Kidney (tissue), 22 donors: ENCODE measurements at places on chromosomes 2 and 18. TPM values are rescaled to one million over a fixed set of nuclear protein-coding genes. Genes with fewer than 3 reads are reported as not detected.
A peak's percentile ranks its signal among the peaks of the same experiment; 100 is the strongest.

- no peak overlapping the region for H3K27ac ChIP-seq
- H3K4me3 ChIP-seq = no peak overlapping the region
- no peaks in the 10 kb centered on the region for H3K27me3 ChIP-seq
- no peaks in the 10 kb centered on the region for H3K36me3 ChIP-seq
Measured at GRCh38 chr2:100653449-100654035, 90.7 kb downstream of the PDCL3 start.

GRCh38 chr2:149487189-149487588 lies 100.4 kb downstream of the MMADHC start:
- no peak for DNase-seq
- no peaks in the 10 kb centered on the region for H3K4me1 ChIP-seq
- no peak overlapping the region for H3K27ac ChIP-seq
- H3K4me3 ChIP-seq = no peak overlapping the region
- no peaks in the 10 kb centered on the region for H3K27me3 ChIP-seq

DNA sequence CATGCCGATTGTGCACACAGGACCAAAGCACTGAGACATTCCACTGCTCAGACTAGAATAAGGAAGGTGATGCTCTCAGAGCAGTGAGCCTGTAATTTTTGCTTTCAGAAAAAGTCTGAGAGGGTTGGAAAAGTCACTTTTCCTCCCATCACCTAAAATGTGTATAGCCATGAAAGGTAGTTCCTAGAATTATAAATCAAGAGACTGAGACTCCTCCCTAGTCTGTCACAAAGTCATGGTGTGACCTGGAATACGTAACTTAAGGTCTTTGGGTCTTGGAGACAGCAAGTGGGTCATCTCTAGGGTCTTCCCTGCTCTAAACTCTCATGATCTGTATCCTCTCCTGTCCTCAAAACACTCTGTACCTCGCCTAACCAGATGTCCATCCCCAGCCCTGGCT lies 16.9 kb downstream of the ZNF521 start:
- no peaks in the 10 kb centered on the region for H3K4me1 ChIP-seq
- H3K4me3 ChIP-seq = no peak overlapping the region
- H3K36me3 ChIP-seq = no peaks in the 10 kb centered on the region
- no peaks in the 10 kb centered on the region for H3K27me3 ChIP-seq

The NLRC4 gene
- 2.3 TPM for total RNA-seq

The DYNAP gene
- not detected for total RNA-seq

DNA sequence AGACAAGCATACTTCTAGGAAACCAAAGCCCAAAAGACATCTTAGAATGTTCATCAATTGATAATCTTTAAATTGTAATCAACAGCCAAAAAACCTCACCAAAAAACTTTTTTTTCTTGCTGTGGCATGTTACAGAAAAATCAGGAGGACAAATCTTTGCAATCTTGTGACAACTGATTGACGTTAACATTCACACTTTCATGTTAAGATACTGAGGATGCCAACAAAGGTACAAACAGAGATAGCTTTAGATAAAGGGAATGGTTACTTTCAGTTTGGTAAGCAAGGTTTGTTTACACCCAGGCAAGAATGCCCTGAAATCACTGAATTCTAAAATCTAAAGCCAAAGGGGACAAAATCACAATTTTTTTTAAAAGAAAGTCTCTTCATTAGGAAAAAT lies 92.4 kb downstream of the ZAP70 start:
- no peaks in the 10 kb centered on the region for H3K27me3 ChIP-seq
- no peak overlapping the region for H3K27ac ChIP-seq
- H3K4me3 ChIP-seq = no peak overlapping the region
- H3K4me1 ChIP-seq = no peaks in the 10 kb centered on the region

DNA sequence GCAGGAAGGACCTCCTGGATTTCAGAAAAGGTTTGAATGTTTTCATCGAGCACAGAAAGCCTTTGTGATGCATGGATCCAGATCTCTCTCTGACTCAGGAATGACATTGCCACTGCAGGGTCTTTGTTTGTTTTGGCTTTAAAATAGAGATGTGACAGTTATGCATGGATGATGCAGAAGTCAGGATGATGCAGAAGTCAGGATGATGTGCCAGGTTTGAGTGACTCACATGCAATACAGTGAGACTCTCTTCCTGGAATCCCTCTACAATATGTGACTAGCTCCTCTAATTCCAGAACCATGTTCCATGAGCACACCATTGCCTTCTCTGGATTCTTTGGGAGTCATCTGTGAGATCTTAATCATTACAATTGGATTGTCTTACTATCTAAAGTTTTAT lies 177.9 kb upstream of the RAB6C start:
- no peak for DNase-seq
- no peaks in the 10 kb centered on the region for H3K4me1 ChIP-seq
- H3K27me3 ChIP-seq = no peaks in the 10 kb centered on the region
- H3K27ac ChIP-seq = no peak overlapping the region

The REEP1 gene
- 4.3 TPM for total RNA-seq

DNA sequence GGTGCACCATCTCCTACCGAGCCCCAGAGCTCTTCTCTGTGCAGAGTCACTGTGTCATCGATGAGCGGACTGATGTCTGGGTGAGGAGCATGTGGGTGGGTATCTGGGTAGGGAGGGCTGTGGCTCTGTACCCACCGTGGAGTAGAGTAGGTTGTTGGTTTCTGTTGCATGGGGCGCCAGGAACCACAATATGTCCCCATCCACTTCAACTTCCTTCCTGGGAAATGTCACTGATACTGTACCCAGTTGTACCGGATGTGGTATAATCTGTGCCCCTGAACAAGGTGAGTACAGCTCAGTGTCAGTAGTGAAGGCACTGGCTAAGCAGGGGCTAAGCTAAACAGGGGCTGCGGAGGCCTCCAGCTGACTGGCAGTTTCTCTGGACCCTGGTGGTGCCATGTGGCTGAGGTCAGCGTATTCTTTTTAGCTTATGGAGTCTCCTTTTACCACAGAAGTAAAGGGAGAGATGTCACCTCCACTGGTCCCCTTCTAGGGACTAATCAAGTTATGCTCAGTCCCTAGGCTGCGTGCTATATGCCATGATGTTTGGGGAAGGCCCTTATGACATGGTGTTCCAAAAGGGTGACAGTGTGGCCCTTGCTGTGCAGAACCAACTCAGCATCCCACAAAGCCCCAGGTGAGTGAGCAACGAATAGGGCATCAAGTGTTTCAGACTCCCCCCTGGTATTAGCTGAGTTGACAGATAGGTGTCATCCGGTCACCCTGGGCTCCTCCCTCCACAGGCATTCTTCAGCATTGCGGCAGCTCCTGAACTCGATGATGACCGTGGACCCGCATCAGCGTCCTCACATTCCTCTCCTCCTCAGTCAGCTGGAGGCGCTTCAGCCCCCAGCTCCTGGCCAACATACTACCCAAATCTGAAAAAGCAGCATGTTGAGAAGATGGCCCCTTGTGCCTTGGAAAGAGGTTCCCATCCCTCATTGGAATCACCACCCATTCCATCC lies 2.7 kb downstream of the STK16 start:
- peak overlapping the region; percentile 68 for H3K27ac ChIP-seq
- H3K36me3 ChIP-seq = peaks cover 12% of the 10 kb centered on the region
- H3K4me3 ChIP-seq = no peak overlapping the region

- H3K36me3 ChIP-seq = no peaks in the 10 kb centered on the region
- no peak for DNase-seq
- no peak overlapping the region for H3K27ac ChIP-seq
- no peaks in the 10 kb centered on the region for H3K4me1 ChIP-seq
Measured at GRCh38 chr18:68520406-68521075, 194.4 kb downstream of the TMX3 start.

DNA sequence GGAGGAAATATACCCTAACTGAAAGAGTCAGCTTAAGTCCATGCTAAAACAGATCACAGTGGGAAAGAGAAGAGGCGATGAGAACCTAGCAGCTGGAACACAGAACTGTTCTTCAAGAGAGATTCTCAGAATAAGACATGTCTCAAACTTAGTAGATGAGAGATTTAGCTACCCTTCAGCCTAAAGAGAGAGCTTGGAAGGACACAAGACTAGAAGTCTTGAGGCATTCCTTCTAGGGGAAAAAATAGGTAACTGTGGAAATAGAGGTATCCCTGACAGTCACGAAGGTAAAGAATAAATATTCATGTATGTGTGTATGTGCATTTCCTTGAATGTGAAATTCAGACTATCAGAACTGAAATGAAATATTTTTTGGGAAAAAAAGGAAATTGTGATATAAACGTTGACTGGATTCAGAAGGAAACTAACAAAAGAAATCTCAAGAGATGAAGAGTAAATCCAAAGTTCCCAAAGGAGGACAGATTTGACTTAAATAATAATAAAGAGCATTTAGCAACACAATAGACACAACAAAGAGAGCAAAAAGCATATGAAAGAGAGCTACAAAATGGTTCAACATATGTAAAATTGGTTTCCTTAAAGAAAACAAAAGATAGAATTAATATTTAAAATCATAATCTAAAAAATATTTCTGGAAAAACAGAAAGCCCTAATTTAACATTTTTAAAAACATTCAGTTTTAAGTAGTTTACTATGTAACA lies 258.7 kb downstream of the LRP1B start:
- H3K4me1 ChIP-seq = no peaks in the 10 kb centered on the region
- H3K27me3 ChIP-seq = no peaks in the 10 kb centered on the region
- DNase-seq = no peak

GRCh38 chr2:173193925-173194324 lies 118.3 kb downstream of the MAP3K20 start:
- H3K27me3 ChIP-seq = no peaks in the 10 kb centered on the region
- no peak overlapping the region for H3K4me3 ChIP-seq
- H3K4me1 ChIP-seq = no peaks in the 10 kb centered on the region
- no peak overlapping the region for H3K27ac ChIP-seq
- DNase-seq = no peak

GRCh38 chr18:58865701-58866065 lies 1.0 kb downstream of the ZNF532 start:
- H3K27ac ChIP-seq = peak overlapping the region; percentile 35
- no peak for DNase-seq
- peaks cover 30% of the 10 kb centered on the region for H3K4me1 ChIP-seq
- no peak overlapping the region for H3K4me3 ChIP-seq
- H3K27me3 ChIP-seq = no peaks in the 10 kb centered on the region
- H3K36me3 ChIP-seq = peaks cover 11% of the 10 kb centered on the region

- H3K4me1 ChIP-seq = peaks cover 6% of the 10 kb centered on the region
- H3K36me3 ChIP-seq = no peaks in the 10 kb centered on the region
- H3K27ac ChIP-seq = no peak overlapping the region
- no peak for DNase-seq
- H3K27me3 ChIP-seq = no peaks in the 10 kb centered on the region
Measured at GRCh38 chr2:26754972-26755670, 9.0 kb upstream of the SLC35F6 start.

The SOWAHC gene
- total RNA-seq = 11.8 TPM

The ECEL1 gene
- total RNA-seq = 6.7 TPM

The TGFA gene
- 30.8 TPM for total RNA-seq

DNA sequence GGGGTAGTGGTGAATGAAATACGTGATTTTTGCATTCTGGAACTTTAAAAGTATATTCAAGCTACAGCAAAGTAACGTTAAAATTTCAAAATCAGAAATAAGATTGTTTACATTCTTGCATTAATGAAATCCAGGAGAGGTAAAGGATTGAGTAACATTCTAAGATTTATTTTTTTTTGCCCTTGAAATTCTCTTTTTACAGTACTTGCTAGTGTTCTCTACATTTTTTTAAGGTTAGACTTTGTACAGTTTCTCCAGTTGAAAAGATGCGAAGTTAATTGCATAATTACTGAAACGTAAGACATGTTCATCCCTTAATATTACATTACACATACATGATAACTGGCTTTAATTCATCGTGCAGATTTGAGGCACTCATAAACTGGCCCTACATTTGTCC lies 74.5 kb downstream of the ACTR3 start:
- no peaks in the 10 kb centered on the region for H3K36me3 ChIP-seq
- no peaks in the 10 kb centered on the region for H3K27me3 ChIP-seq
- no peak for DNase-seq

DNA sequence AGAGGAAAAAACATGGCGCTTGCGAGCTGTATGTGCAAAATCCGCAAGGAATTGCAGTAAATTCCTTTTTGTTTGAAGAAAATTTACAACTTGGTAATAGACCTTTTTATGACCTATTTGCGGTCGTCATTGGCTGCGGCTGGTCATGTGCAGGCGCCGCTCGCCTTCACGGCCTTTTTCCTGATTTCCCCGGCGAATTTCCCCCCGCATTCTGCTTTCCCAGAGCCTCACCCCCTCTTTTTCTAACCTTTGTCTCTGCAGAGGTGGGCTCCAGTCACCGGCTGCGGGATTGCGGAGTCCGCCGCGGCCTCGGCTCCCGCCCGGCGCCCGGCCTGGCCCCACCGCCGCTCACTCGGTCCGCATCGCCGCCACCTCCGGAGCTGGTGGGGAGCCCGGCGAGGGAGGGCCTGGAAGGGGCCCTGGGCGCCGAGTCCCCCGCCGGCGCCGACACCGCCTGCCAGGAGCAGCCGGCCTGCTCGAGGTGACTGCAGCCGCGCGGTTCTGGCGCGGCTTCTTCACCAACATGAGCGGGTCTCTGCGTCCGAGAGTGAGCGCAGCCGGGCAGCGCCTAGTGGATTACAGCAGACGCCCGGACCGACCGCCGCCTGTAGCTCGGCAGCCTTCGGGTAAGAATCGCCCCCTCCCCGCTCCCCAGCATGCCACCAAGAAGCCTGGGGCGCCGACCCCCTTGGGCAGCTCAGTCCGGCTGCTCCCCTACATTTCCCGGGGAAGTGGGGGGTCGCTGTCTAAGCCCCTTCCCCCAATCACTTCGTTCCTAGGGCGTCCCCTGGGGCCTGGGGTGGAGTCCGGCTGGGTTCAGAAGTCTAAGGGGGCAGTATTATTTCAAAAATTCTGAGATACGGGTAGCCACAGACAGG lies 7.1 kb downstream of the HOXD8 start:
- DNase-seq = peak; percentile 96
- peak overlapping the region; percentile 94 for H3K27ac ChIP-seq
- peaks cover 24% of the 10 kb centered on the region for H3K4me1 ChIP-seq
- H3K4me3 ChIP-seq = peak overlapping the region; percentile 71
- no peaks in the 10 kb centered on the region for H3K27me3 ChIP-seq
- no peaks in the 10 kb centered on the region for H3K36me3 ChIP-seq

DNA sequence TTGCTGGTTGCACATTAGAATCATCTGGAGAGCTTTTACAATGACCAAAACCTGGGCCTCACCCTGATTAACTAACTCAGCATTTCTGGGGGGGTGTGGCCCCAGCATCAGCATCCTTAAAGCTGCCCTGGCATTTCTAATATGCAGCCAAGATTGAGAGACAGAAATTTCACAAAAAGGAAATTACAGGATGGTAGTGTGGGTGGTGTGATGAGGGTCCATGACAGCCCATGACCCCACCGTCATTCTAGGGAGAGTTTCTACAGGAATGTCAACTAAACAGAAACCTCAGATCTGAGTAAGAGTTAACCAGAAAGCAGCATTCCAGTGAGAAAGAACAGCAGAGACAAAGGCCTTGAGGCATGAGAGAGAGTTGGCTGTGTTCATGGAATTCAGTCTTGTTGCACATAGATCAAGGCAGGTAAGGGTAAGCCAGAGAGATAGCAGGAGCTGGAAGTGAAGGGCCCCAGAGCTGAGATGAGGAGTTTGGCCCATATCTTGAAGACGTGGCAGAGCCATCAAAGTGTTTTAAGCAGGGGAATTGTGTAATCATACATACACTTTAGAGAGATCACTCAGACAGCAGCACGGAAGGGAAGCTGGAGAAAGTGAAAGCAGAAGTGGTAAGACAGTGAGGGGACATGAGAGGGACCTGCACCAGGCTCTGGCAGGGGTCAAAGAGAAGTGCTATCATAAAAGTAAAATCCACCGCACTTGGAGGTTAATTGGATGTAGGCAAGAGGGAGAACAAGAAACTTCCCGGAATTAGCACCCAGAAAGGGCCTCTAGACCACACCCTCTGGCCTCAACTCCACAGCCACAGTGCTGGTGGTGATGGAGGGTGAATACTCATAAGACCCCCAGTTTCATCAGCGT lies 7.8 kb upstream of the TRABD2A start:
- no peaks in the 10 kb centered on the region for H3K27me3 ChIP-seq
- no peaks in the 10 kb centered on the region for H3K36me3 ChIP-seq
- H3K4me3 ChIP-seq = no peak overlapping the region
- H3K27ac ChIP-seq = no peak overlapping the region
- peak; percentile 35 for DNase-seq
